ENCODE measurements at places on chromosomes 4 and X. TPM values are rescaled to one million over a fixed set of nuclear protein-coding genes. Genes with fewer than 3 reads are reported as not detected.

The NEIL3 gene
- 10.8 TPM for total RNA-seq

The ABLIM2 gene
- 3.0 TPM for total RNA-seq

The APBB2 gene
- total RNA-seq = 64.0 TPM

The ARMCX1 gene
- total RNA-seq = 29.1 TPM

The PABPC4L gene
- total RNA-seq = 4.2 TPM

The GPR34 gene
- total RNA-seq = not detected

The TSR2 gene
- 44.2 TPM for total RNA-seq

The EVC2 gene
- total RNA-seq = 6.4 TPM

The TLL1 gene
- total RNA-seq = 1.1 TPM

The EGFL6 gene
- 0.93 TPM for total RNA-seq

The AFP gene
- 9.9 TPM for total RNA-seq

The TCEAL7 gene
- 12.9 TPM for total RNA-seq

The EPGN gene
- not detected for total RNA-seq

The MCF2 gene
- 0.96 TPM for total RNA-seq

The TEX13D gene
- total RNA-seq = 0.07 TPM

The BMX gene
- total RNA-seq = not detected

The MSX1 gene
- not detected for total RNA-seq

The SYTL5 gene
- 0.38 TPM for total RNA-seq

The P2RY4 gene
- total RNA-seq = not detected

Measured in H1 (cell line).